EH (cell line): ENCODE measurements at places on chromosomes 12 and 14.

DNA sequence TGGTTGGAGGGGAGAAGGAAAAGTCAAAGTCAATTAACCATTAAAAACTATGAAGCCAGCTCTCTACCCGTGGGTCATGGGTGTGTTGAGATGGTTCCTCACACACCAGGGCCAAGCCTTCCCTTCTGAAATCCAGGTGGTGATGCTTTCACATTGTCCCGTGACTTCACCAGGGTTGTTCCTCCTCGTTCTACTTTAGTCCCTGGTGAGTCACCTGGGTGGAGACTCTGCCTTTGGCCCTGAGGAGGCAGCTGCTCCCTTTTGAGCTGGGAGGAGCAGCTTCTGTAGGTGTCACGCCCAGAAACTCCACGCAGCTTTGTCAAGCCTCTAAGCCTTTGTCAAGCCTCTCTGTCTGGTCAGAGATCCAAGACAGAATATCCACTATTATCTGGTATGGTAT, 348.3 kb downstream of the BMP4 start:
- no peak for DNase-seq

- DNase-seq, result peak; percentile 90
These were observed 216.8 kb downstream of the MSRB3 start for GRCh38 chr12:65495233-65495632.

- no peak for DNase-seq
These were observed 33.0 kb downstream of the SPATS2 start for GRCh38 chr12:49400304-49400703.

DNA sequence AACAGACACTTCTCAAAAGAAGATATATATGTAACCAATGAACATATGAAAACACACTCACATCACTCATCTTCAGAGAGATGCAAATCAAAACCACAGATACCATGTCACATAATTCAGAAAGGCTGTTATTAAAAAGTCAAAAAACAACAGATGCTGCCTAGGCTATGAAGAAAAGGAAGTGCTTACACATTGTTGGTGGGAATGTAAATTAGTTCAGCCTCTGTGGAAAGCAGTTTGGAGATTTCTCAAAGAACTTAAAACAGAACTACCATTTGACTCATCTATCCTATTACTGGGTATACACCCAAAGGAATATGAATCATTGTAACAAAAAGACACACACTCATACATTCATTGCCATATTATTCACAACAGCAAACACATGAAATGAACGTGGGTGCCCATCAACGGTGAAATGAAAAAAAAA, 35.1 kb downstream of the EIF2S3B start:
- DNase-seq, result peak; percentile 17

DNA sequence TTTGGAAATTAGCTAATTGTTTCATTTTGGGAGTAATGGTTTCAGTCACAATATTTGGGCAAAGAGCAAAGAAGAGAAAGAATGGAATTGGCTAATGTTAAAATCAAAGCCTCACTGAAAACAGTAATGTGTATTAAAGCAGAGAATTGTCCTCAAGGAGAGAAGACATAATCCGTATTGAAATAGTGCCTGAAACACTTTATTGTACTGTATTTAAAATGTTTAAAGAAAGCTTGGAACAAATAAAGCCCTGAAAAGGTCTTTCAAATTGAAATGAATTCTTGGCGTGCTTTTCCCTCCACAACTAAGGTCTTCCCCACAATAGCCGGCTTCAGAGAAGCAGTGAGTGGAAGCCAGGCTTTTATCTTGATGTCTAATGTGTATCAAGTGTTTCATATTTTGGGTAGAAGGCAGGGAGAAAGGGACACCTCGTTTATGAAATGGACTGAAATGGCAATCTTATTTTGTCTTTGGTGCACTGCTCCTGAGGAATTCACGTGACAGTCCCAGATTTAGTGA, 212.9 kb upstream of the CRY1 start:
- no peak for DNase-seq

- no peak for DNase-seq
These were observed 107.1 kb upstream of the ARID2 start for GRCh38 chr12:45622210-45622937.

GRCh38 chr12:112160611-112161010, 35.3 kb downstream of the TRAFD1 start:
- no peak for DNase-seq

DNA sequence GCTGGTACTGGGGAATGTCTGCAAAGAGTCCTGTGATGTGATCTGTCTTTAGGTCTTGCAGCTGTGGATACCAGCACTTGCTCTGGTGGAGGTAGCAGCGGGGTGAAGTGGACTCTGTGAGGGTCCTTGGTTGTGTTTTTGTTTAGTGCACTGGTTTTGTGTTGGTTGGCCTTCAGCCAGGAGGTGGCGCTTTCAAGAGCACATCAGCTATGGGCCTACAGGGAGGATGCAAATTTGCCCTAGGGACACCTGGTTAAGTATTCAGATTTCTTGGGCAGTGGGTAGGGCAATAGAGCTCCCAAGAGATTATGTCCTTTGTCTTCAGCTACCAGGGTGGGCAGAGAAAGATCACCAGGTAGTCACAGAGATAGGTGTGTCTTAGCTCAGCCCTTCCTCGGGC, 63.8 kb downstream of the PTGER2 start:
- DNase-seq, result no peak

- no peak for DNase-seq
These were observed 103.7 kb downstream of the CMKLR1 start for GRCh38 chr12:108235197-108235984.

DNA sequence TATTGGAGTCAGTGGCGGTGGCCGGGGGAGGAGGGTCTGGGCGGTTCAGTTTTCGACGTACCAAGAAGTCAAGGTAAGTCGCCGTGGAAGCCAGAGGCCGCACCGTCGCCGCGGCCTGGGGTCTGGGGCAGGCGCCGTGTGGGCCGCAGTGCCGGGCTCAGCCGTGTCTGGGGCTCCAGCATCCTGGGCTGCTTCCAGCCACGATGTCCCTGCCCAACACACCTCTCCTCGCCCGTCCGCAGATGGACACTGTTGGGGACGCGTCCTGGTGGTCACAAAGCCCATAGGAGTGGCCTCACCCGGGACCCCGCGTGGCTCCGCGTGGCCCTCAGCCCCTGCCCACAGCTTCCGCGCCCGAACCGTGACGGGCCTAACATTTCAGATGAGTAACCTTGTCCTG, 59.1 kb downstream of the FBRSL1 start:
- no peak for DNase-seq

GRCh38 chr14:50875359-50876070, 3.7 kb downstream of the ABHD12B start:
- DNase-seq, result peak; percentile 26

- DNase-seq, result no peak
These were observed 43.5 kb upstream of the LRIG3 start for GRCh38 chr12:58963844-58964243.

GRCh38 chr12:122126713-122127597, 47.1 kb downstream of the IL31 start:
- DNase-seq, result no peak

- DNase-seq, result no peak
These were observed 8.9 kb upstream of the ATP5MC2 start for GRCh38 chr12:53684654-53685220.

DNA sequence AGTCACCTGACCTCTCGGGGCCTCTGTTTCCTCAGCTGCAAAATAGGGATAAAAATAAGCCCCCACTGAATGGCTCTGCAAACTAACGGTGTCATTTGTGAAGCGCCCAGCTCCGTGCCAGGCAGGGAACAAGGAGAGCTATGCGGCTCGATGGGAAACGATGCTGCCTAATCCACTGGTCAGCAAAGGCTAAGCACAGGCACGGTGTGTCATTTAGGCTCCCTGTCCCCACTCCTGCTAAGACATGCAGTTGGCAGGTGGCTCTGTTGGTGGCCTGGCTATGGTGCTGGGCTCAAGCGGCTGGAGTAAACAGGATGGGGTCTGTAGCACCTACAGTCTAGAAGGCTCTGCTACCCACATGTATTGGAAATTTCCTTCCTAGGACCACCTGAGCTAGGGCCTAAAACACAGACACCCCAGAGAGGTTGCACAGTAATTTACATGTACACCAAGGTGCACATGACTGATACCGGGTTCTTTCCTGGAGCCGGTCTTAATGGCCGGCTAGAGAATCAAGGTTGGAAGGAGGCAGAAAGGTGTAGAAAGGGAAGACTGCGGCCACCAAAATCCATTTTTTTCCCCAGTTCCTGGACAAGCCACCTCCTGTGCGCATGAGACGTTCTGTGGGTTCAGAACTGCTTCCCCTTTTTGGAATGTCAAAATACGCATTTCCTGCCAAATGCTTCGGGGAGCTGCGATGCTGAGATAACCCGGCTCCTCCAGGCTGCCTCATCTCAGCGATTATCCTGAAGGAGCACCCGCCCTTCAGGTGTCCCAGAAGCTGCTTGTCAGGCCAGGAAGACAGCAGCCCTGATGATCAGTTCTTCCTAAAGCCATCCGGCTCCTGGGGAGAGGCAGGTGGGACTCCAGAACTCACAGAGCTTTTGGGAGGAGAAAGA, 1.0 kb downstream of the CACNA2D4 start:
- DNase-seq, result no peak

DNA sequence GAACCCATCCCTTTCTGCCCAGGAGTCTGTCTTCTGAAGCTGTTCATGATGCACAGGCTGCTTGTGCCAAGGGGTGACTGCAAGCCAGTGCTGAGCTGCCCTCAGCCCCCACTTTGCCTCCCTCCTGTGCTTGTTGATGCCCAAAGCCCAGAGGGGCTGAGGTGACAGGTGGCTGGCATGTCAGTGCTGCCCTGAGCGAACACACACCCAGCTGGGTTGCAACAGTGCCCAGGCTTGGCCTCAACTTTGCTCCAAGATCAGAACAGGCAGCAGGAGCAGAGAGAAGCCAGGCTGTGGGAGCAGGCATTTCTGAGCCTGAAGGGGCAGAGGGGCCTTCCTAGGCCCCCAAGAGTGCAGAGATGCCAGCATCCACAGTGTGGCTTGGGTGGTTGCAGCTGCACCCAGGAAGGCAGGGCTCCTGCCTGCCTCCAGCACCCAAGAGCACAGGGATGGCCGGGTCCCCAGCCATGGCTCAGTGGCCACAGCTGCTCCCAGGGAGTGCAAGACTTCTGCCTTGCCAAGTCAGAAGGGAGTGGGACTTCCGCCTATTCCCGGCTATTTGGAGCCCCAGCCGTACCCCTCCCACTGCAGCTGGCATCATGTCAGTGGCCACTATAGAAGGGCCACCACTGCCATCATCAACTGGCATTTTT, 83.1 kb downstream of the SLC16A7 start:
- DNase-seq, result no peak

DNA sequence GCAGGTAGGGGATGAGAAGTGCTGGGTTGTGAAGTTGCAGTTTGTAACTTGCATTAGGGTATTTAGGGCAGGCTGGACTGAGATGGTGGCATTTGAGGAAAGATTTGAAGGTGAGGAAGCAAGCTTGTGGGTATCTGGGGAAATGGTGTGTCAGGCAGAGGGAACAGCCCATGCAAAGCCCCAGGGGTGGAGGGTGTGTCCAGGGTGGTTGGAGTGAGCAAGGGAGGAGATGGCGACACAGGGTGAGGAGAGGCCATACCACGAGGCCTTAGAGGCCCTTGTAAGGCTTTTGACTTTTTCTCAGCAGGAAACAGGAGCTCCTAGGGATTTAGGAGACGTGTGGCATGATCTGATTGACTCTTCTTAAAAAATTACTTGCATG, 136.9 kb downstream of the NUAK1 start:
- DNase-seq, result no peak

DNA sequence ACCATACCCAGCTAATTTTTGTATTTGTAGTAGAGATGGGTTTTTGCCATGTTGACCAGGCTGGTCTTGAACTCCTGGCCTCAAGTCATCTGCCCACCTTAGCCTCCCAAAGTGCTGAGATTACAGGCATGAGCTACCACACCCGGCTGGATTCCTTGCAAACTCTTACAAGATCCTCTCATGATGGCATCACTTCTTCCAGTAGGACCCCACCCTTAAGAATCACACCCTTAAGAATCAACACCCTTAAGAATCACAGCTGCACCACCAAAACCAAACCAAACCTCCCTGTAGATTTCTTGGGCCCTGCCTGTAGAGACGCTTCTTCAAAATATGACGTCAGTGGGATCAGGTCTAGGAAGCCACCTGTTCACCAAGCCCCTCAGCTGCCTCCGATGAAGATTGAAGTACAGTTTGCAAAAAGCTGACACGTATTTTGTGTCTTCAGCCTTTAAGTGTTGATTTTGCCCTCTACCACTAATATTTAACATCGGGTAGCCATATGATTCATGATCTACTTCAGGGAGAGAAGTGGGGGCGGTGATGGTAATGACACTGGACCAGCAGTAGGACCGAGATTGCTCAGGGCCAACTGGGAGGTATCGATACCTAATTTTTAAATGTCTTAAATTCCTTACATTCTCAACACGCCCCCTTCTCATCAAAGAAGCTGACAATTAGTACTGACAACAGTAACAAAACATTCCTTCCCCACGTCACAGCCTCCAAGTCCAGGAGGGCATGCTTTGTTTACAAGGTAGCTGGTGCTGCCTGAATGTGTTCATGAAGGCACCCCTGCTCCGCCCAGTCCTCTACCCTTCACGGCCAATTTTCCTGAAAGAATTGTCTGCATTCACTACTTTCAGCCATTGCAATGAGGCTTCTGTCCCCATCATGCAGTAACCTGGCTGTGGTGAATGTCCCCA, 57.2 kb downstream of the ESRRB start:
- no peak for DNase-seq

GRCh38 chr14:105102361-105102870, 37.2 kb upstream of the GPR132 start:
- no peak for DNase-seq

GRCh38 chr12:93738199-93739058, 61.3 kb downstream of the CRADD start:
- no peak for DNase-seq

GRCh38 chr14:55881577-55882241, 236.5 kb upstream of the PELI2 start:
- peak; percentile 72 for DNase-seq

DNA sequence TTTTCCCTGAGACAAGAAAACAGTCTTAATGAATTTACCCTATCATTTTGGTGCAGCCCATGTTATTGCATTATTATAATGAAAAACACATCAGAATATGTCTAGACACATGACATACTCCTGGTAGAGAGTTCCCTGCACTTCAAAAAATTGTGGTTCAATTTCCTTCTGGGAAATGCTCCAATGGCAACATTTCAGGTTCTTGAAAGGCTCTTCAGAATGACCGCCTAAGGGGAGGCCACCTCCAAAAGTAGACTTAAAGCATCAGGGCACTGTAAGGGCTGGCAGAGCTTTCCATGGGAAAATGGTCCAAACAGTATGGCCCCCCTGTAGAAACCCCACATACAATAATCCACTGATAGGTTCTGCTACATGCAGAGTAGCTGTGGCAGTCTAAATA, 110.7 kb downstream of the SLC25A21 start:
- DNase-seq, result no peak

DNA sequence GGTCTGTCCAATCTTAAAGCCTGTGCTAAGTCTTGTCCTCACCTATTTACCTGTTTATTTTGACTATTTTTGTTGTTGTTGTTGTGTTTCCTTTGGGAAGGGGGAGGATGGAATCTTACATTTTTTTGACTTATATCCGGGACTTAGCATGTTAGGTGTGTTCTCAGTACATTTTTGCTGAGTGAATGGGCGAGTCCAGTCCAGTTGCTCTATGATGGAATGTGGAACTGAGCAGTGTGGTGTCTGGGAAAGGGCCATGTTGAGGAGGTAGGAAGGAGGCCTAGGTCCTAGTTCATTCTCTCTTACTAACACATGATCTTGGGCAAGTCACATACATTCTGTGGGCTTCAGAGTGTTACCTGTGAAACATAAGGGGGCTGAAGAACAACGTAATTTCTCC, 80.9 kb upstream of the SLC38A2 start:
- no peak for DNase-seq

GRCh38 chr14:102418853-102419240, 56.1 kb downstream of the TECPR2 start:
- DNase-seq, result no peak
